ENCODE measurements at places on chromosomes 6 and 20.

- DNase-seq: no peak
These were observed 89.6 kb downstream of the PCSK2 start for GRCh38 chr20:17316316-17317038.

DNA sequence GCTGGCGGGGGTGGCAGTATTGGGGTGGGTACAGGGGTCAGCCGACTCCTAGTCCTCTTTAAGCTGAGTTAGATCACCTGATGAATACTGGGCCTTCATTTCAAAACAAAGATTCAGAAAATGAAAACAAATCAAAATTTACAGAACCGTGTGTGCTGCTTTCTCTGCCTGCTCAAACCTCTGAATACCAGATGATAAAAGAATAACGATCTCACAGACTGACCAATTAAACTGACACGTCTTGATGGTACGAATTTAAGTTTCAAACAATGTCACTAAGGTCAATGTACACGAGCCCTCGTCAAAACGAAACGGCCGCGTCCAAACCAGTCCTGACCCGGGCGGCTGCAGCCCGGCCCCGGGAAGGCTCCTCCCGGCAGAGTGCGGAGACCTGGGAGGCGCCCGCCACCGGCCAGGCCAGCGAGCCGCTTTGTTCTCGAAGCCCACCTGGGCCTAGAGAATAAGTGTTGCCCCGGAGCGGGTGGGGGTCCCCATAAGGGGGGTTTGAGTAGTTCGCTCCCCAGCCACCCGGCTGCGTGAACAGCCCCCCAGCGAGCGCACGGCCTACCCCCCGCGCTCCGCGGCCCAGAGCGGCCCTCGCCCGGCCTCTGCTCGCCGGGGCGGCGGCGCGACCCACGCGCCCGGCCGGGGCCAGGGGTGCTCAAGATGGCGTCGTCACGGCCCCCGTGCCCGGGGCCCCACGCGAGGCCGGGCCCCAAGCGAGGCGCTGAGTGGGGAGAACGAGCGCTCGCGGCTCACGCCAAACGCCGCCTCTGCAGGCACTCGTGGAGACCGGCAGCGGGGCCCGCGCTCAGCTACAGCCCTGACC is 728 bp downstream of the PSMA7 start:
- DNase-seq: no peak

GRCh38 chr6:13045676-13046075 is 282.7 kb downstream of the TBC1D7 start:
- DNase-seq: no peak

- DNase-seq: no peak
These were observed 166.0 kb upstream of the CDH4 start for GRCh38 chr20:61086031-61086430.

- DNase-seq: no peak
These were observed 914 bp downstream of the TREM2 start for GRCh38 chr6:41161851-41162552.

DNA sequence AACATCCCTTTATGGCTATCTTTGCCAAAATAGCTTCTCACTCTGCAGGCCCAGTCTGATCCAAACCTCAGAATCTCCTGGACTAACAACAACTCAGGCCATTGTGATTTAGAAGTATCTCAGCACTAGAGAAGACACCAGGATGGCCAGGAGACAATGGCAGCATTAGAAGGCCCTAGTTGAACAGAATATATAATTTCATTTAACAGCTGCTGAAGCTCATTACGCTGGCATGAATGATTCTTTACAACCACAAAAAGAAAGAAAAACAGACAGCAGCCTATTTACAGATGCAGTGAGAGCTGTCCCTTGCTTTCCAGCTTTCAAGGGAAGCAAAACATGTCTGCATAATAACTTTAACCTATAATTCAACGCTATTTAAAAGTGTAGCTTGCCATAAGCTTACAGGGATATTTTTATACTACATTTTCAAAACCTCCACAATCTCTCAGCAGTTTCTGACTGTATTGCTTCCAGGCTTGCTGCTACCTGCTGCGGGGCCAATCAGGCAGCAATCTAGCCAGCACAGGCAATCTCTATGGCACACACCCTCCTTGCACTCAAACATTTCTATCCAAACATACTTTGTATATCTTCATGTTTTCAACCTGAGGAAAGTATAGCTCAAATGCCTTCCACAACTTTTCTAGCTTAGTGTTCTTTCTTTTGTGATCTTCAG is 107.3 kb downstream of the OGFRL1 start:
- no peak for DNase-seq

DNA sequence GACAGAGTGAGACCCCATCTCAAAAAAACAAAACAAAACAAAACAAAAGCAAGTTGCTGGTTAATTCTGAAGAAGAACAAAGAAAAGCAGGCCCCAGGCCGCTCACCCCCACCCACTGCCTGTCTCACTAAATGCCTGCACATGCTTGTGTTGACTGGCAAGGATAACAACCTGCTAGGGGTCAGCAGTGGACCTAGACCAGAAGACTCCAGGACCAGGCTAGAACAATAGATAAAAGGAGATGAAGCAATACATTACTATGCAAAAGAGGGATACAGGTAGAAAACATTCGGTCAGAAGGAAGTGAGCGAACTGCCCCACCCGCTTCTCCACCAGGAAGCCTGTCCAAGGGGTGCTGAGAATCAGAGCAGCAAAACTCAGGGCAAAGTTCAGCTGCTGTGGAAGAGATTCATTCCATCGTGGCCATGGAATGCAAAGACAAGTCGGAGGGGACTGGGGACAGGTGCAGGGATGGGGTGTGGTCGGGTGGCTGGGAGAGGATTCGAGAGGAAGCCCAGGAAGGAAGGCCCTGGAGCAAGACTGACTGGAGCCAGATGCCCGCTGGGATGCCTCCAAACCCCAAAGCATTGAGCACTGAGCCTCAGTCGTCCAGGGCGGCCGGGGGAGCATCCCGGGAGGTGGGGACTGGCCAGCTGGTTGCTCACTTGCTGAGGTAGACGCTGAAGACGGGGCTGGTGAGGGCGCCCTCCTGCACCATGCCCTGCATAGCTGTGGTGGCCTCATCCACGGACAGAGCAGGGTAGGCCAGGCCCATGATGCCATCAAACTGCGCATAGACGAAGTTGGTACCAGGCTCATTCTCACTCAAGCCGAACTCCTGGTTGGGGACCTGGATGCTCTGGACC is 5.3 kb downstream of the PGC start:
- DNase-seq: no peak

- DNase-seq: peak; percentile 38
These were observed 51.9 kb downstream of the L3MBTL3 start for GRCh38 chr6:130070326-130070725.

DNA sequence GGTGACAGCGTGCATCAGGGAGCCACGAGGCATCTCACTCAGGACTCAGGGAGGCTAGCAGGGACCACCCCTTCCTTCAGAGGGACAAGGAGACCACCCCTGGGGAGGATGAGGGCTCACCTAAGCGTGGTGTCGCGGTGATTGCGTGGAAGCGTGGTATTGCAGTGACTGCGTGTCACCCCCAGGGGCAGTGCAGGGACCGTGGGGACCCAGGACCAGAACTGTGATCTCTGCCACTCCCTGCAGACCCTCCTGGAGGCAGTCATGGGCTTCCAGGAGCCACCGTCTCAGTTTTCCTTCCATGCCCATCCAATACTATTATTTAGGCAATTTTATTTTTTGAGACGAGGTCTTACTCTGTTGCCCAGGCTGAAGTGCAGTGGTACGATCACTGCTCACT is 147.1 kb downstream of the TAF4 start:
- no peak for DNase-seq

- DNase-seq: peak; percentile 44
These were observed 101.5 kb downstream of the UNC5CL start for GRCh38 chr6:40937491-40937890.

DNA sequence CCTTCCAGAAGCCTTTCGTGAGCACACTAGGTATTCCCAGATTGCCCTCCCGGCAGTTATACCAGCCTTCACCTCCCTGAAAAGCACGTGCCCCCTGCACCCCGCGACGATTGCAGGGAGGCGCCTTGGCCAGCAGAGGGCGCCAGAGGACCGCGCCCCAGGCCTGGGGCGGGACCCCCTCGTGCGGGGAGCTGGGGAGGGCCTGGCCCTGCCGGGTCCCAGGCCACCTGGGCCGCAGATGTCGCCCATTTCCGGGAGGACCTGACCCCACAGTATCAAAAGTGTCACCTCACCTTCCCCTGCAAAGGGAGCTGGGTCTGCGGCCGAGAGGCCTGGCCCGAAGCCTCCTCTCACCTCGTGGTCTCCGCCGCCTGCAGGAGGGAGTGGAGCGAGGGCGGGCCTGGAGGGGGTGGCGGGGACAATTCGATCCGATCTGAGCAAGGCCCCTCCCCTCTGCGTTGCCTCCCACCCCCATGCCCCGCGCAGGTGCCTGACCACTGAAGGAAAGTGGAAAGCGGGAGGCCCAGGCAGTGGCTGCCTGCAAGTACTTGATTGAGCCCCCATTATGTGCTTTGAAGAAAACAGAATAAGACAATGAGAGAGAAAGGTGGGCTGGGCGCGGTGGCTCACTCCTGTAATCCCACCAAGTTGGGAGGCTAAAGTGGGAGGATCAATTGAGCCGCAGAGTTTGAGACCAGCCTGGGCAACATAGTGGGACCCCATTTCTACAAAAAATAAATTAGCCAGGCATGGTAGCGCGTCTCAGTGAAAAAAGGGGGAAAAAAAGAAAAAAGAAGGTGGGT is 3.5 kb upstream of the SNAI1 start:
- DNase-seq: peak; percentile 39

DNA sequence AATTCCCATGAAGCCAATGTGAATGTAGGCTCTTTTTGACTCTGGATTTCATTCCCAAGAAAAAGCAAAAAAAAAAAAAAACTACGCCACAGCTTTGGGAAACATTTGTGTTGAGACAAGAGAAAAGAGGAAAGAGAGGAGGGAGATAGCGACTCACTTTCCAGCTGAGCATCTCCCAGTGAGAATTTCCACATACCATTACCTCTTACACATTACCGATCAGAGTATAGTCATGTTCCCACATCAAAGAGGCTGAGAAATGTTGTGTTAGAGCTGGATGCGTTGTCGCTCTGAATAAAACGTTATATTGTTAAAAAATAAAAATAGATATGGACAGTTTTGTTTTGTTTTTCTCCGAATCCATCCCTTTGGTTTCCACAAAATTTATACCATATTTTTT is 1019.3 kb upstream of the ADGRB3 start:
- peak; percentile 41 for DNase-seq

- no peak for DNase-seq
These were observed 37.0 kb downstream of the DLL1 start for GRCh38 chr6:170253910-170254269.

GRCh38 chr6:43570876-43571441 is 4.9 kb downstream of the XPO5 start:
- no peak for DNase-seq

- no peak for DNase-seq
These were observed 191.2 kb upstream of the RREB1 start for GRCh38 chr6:6916598-6916997.

GRCh38 chr20:58438970-58439808 is 50.2 kb downstream of the VAPB start:
- no peak for DNase-seq

DNA sequence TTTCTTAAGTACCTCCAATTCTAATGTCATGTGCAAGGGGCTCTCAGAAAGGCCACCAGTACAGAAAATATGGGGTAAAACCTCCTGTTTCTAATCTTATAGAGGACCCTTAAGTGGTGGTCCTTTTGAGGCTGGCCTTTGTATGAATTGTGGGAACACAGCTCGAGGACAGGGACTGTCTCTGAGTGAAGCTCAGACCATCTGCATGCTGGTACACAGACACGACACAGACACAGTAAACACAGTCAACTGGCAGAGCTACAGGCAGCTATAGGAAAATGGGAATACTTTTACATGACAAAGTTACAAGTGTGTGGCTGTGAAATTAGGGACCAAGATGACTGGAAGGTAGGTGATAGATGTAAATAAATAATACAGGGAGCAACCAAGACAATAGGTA is 143.9 kb upstream of the PREP start:
- no peak for DNase-seq

DNA sequence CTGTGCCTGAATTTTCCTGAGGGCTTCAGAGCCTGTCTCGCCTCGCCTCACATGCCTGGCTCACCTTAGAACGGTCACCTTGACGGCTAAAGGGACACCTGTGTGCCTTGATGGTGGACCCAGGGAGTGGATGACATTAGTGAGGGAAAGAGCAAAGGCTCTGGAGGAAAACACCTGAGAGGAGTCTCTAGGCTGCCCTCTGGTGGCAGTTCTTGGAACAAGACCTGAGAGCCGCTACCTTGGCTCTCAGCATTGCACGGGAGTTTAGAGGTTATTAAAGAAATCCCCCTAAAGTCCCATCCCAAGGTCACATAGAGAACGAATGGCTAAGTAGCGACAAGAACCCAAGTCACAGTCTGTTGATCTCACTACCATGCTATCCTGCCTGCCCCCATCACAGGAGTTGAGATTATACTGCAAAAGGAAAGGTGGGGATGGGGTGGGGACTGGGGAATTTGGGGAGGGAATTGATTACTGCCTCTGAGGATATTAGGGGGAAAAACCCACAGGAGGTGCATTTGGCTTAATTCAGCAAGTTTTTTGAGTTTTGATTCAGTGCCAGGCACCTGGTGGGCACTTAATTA is 7.9 kb upstream of the CDSN start:
- peak; percentile 34 for DNase-seq

DNA sequence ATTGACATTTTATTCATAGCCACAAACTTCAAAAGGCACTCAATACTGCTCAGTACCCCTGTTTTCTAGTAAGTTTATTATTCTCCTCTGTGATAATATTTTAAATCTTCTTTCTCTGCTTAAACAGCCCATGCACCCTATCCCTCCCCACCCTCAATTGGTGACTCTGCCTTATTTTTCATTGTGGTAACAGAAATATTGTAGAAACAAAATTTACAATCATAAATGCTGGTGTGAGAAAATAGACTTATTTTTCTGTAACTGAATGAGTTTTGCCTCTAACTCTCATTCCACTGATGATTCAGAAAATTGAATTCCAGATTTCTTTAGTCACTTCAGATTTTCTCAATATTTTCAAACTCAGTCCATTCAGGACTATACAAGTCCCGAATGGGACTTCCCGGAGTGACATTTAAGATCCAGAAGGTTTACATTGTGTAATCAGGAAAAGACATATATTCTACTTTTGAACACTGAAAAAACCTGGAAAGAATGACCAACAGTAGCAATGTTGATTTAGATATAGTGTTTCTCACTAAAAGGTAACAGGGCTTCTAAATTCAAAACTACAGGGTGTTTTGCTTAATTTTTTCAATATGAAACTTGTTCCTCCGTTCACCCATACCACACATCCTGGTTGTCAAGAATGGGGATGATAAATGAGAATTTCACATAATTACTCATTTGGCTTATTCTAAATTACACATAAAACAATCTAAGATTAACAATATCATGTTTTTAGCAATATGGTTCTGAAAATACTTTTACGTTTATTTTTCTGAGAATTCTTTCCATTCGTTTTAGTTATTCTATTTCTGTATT is 34.8 kb upstream of the UST start:
- DNase-seq: peak; percentile 49

DNA sequence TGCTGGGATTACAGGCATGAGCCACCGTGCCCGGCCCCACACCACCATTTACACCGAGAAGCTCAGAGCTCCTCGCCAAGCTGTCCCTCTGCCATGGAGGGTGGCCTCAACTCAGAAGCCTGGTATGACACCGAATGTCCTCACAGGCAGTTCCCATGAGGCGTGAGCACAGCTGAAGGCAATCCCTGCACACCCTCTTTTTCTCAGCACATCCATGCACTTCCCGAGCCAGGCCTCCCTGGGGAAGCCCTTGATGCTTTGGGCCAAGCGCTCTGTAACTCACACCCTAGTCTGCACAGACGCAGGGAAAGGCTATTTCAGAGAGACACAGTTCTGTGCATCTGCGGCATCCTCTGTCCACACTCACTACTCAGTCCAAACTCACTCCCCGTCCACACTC is 18.4 kb downstream of the THBS2 start:
- no peak for DNase-seq

GRCh38 chr6:102520966-102521365 is 1127.5 kb downstream of the GRIK2 start:
- DNase-seq: peak; percentile 4

Data from fibroblast of skin of scalp (primary cell).